ENCODE measurements at places on chromosomes 12 and 14.
A peak's percentile ranks its signal among the peaks of the same experiment; 100 is the strongest.

DNA sequence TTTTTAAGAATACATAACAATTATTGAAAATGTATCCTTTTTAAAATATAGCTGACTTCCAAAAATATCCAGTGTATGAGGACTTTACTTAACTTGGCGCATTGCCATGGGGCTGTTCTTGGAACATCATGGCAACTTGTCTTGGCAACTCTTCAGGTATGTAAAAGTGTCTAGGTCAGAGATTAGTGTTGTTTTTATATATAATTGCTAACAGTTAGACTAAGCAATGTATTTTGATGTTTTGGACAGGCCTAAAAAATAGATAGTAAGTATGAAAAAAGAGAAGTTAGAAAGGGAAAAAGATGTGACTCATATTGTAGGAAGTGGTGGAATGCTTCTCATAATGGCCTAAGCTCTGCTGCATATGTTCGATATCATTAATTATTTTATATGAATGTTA lies 70.9 kb downstream of the MON2 start:
- DNase-seq = no peak

GRCh38 chr12:52032804-52033445 lies 18.3 kb upstream of the NR4A1 start:
- DNase-seq = peak; percentile 98

DNA sequence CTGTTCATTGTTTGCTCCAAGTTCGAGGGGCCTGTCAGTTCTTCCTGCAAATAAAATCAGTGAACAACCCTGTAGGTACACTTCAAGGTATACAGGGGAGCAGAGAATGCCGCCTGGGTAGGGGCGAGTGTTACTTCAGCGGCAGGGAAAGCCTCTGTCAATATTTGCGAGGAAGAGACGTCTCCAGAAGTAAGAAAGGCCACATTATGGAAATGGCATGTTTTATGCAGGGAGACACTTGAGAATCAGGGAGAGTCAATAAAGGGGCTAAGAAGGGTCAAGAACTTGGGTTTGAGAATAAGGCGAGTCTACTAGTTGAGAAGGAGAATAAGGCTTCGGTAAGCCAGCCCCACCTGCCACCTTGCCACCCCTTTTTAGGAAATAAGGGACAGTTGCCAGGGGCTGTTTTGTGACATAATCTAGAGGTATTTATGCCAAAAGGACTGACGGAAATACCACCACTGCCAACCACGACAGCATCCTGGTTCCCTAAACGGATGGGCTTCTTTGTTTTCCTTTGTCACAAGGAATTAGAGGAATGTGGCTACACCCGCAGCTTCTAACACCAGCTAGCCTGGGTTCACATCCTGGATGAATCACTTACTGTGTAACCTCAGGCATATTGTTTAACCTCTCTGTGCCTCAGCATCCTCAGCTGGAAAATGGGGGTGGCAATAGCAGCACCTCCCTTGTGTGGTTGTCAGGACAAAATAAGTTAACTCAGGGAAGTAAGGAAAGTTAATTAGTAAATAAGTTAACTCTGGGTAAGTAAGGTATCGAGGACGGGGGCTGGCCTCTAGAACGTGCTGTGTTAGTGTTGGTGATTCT lies 67.7 kb downstream of the EID3 start:
- peak; percentile 46 for DNase-seq

DNA sequence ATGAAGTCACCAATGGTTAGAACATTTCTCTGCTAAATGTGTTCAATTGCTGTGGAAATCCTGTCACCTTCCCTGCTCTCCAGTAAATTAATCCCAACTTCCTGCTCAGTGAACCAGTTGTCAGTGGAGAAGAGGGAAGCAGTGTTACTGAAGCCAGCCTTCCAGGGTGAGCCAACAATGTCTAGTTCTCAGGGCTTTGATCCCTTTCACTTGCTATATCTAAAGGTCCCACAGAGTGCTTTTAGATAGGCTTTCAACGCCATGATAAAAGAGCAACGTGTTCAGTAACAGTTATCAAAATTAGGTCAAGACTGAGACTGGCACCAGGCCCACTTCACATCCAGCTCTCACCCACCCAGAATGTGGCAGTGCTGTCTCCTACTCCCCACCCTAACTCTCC lies 139.7 kb downstream of the KCNH5 start:
- DNase-seq = no peak

- no peak for DNase-seq
Measured at GRCh38 chr12:54981796-54982195, 2.8 kb downstream of the TESPA1 start.

DNA sequence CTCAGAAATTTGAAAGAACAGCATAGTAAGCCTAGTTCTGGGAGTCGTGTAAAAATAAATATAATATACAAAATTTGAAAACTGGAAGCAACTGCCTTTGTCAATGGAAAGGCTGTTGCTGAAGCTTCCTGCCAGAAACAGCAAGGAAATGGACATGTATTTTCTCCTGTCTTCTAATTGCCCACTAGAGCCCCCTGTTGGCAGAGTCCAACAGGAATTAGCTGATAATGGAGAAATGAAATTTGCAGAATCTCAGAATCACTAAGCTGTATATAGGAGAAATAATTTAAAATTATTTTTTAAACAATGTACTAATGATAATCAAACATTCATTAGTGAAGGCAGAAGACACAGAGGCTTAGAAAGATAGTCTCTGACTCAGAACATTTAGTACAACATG lies 414.8 kb downstream of the SLC6A15 start:
- peak; percentile 9 for DNase-seq

GRCh38 chr12:114408471-114408885 lies 2.5 kb upstream of the TBX5 start:
- no peak for DNase-seq

- DNase-seq = no peak
Measured at GRCh38 chr14:98651037-98651436, 621.0 kb downstream of the BCL11B start.

DNA sequence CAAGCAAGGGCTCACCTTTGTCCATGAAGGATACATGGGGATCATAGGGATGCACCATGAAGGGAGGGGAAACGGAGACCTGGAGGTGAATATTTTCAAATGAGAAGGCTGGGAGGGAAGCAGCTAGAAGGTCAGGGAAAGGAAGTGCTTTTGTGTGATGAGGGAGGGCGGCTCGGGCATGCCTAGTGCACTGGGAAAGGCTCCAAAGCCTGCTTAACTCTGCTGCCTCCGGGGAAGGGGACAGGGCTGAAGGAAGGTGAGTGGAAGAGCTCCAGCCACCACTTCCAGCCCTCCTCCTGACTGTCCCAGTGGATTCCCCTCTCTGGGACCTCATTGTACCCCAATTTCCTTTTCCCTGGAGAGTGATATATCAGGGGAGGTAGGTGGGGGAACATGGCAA lies 149.4 kb upstream of the PRMT8 start:
- no peak for DNase-seq

GRCh38 chr14:28983279-28983678 lies 216.7 kb downstream of the FOXG1 start:
- no peak for DNase-seq

DNA sequence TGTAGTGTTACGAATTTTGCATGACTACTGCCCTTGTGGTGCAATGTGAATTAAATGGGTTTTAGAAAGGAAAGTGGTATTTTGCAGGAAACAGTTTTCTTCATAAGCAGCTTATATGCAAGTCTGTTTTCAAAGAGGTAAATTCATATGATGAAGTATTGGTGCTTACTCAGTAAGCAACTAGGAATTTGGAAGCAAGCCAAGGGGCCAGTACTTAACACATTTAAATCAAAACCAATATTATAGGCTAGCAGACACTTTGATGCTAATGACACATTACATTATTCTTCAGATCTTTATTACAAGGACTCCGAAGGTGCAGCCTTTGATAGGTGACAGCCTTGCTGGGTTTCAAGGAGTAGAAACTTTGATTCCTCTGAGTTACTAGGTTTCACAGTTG lies 23.1 kb downstream of the MGAT4C start:
- no peak for DNase-seq

DNA sequence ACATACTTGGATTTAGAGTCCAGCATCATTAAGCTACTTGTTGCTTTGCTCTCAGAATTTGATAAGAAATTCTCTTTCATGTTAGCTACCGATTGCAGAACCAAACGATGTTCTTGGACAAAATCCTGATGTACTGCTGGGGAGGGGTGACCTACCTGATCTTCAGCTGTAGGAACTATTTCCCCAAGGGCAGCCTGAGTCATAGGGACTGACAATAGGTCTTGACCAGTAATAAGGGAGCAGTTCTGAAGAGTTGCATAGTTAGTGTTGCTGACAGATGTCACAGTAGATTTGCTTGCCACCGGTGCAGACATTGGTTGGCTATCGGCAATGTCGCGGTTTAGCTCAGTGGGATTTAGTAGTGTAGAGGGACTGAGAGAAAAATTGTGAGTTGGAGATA lies 10.6 kb downstream of the SIX4 start:
- no peak for DNase-seq

DNA sequence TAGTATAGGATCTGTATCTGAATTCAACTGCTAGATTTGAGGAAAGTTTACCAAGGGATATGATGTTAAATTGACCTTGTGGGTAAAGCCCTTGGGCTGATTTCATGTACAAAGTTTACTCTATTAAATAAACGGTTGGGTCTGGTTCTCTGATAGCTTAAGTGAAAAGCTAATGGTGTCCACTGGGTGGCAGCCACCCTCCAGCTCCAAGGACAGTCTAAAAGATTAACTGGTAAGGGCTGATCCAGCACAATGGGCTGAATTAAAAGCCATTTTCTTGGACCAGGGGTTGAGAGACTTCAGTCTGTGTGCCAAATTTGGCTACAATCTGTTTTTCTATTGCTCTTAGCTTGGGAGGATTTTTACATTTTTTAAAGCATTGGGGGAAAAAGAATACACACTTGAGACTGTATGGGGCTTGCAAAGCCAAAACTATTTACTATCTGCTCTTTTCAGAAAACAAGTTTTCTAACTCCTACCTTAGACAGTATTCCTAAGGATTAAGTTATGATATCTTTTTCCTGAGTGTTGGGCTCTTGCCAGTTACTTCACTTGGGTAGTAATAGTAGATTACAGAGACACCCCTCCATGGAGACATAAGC lies 116.5 kb downstream of the GPHN start:
- DNase-seq = peak; percentile 79

- DNase-seq = peak; percentile 67
Measured at GRCh38 chr12:79935624-79936345, 888 bp upstream of the PPP1R12A start.

DNA sequence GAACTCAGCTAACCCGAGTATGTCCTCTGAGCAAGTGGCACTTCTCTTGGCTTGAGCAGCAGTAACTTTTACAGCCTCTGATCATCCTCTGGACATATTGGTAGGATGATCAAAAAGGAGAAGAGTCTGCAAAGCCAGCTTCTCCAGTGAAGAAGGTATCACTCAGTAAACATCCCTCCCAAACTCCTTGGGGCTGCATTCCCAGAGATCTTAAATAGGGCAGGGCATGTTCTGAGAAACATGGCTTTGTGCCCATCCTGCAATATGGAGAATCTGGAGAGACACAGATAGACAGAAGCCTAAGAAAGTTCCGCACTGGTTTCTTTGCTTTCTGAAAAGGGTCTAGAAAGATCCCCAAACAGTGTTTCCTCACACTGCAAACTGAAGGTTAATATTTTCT lies 65.4 kb downstream of the RBM19 start:
- no peak for DNase-seq

DNA sequence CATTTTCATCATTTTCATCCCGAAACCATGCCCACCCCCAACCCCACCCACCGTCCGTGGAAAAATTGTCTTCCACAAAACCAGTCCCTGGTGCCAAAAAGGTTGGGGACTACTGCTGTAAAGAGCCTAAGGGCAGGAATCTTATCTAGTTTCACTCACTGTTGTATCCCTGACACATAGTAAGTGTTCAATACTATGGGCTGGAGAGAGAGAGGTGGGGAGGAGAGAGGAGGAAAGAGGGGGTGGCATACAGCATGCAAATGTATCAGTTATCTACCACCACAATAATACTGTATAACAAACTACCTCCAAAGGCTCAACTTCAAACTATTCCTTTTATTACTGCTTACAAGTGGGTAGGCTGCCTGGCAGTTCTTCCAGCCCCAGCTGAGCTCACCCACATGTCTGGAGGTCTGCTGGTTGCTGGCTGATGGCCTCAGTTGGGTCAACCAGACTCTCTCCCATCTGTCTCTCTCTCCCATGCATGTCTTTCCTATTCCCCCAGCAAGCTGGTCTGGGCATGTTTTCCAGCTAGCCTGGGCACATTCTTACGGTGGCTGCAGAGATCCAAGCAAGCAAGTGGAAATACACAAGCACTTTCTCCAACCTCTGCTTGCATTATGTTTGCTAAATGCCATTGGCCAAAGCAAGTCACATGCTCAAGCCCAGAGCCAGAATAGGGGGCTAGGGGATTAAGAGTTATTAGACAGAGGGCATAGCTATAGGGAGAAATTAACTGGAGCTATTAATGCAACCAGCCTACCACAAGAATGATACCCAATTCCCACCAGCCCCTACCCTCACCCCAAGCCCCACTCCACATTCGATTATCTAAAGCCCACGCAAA lies 31.6 kb upstream of the FICD start:
- no peak for DNase-seq

DNA sequence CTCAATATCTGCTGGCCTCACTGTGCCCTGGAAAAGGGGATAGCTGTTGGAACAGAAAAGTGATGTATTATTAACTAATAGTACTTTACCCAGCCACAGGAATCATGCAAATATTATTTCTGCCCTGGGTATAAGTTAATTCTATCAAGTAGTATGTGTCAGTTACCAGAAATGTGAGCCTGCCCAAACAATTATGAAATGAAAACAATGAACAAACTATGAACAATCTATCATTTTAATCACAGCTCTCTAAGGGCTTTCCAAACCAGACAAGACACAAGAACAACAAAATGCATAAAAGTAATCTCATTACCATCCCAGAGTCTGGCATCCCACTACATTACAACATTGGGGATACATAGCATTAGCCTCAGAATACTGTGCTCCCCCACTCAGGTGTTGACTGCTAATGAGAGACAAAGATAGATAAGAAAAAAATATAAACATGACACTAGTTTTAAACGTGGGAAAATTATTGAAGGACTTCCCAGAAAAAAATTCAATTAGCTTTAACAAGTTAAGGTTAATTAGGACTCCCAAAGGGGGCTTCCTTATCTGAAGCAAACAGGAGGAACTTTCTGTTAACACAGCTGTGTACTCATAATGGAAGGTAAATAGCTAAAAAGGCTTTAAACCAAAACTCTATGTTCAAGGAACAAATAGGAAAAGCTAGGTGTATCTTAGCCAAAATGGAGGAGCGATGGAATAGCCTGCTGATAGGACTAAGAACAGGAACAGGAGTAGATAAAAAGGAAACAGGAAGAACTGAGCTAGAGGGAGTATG lies 3.3 kb downstream of the DCAF5 start:
- no peak for DNase-seq

- DNase-seq = no peak
Measured at GRCh38 chr12:64545081-64545382, 65.3 kb upstream of the RASSF3 start.
